Hematopoietic multipotent progenitor cell (in vitro differentiated cells): ENCODE measurements at places on chromosomes 1 and 21. TPM values are rescaled to one million over a fixed set of nuclear protein-coding genes. Genes with fewer than 3 reads are reported as not detected.

DNA sequence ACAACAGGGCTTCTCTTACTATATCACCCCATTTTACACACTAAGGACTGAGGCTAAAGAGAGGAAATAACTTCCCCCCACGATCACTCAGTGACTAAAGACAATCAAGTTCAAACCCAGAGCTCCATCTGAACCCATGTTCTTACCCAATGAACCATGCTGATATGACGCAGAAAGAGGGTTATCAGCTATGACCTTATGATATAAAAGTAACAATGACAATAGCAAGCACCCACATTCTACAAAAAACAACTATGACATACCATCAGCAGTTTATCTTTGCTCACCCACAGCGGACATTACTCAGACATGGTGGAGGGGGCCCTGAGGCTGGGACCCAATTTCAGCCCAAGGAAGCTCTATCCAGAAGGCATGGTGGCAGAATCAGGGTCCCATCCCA is 75.7 kb downstream of the PTPN14 start:
- no peak for DNase-seq

Gene FLVCR1
- total RNA-seq, result 18.3 TPM

Gene LCE1B
- not detected for total RNA-seq

DNA sequence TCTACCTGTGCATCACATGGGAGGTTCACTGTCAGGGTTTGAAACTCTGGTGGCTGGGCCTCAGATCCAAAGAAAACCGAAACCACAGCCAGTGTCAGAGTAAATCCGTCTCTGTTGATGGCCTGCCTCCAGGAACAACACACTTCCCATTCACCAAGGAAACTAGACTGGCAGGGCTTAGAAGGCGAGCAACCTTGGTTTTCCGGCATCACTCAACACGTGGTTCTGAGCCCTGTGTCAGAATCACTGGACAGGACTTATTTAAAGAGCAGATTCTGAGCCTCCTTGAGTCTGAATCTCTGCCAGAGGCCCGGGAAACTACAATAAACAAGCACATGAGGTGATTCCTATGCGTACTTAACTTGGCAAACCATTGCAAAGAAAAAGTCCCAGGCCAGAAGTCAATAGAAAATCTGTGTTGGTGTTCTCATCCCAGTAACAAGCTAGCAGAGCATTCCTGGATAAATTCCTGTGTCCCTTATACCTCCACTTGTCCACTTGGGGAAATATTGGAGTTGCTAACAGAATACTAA is 70.0 kb downstream of the KCTD3 start:
- no peak for DNase-seq

DNA sequence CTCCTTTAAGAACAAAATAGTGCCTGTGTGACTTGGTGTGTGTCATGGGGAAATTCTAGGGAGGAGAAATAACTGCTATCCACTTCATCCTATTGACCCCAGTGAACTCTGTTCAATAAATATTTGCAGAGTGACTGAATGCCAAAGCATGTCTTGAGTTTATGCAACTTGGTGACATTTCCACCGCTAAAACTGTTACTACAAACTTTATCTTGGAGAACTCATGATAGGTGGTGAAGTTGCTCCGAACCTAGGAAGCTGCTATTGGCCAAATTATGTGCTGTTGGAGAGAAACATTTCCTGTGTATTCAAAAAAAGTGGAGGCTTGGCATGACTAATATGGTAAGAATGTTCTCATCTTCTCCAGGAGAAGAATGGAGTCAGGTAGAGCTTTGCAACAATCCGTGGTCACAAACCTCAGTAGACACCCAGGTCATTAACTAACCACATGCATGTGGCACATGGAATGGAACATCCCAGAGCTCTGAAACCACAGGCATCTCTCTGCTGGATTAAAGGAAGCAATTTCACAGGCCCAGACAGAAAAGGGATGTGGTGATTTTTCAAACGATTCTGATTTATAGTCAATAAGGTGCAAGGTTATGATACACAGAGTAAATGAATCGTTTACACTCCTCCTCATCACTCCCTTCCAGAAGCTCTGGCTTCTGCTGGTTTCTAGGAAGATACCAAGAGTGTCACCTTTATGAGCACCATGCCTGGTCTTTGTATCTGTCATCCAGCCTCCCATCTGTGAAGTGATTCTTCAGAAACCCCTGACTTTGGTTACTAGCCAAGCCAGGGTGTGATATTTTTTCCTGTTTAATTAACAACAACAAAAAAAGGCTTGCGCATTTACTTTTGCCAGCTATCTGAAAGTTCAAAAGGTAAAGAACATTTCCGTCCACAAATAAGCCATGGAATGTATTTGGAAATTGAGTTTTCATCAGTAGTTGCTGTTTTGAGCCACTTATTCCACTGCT is 361.1 kb downstream of the TGFB2 start:
- no peak for DNase-seq

GRCh38 chr1:71809085-71809484 is 473.3 kb downstream of the NEGR1 start:
- DNase-seq, result no peak

Gene FAM72C
- total RNA-seq, result not detected

- DNase-seq, result no peak
Observed at GRCh38 chr1:63575340-63575826, 17.8 kb upstream of the PGM1 start.

- no peak for DNase-seq
Observed at GRCh38 chr1:29646161-29646775, 409.9 kb downstream of the PTPRU start.
